ENCODE measurements at places on chromosomes 5 and 9.

GRCh38 chr9:137674307-137674975, 55.6 kb downstream of the EHMT1 start:
- no peak for DNase-seq

DNA sequence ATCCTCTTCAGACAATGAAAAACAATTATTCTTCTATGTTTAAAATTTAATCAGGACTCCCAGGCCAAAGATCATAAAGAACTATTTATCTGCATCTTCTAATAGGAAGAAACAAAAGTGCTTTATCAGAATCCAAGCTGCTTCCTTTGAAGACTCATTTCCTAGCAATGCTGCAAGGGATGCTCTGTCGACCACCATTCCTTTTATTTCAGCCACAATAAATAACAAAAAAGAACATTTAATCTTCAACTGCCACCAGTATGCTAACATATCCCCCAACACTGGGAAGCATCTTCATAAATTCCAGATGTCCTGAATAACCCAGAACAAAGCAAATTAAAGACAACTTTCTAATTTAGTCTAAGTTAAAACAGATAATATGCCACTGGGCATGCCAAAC, 68.7 kb downstream of the PKD2L2 start:
- DNase-seq = no peak

DNA sequence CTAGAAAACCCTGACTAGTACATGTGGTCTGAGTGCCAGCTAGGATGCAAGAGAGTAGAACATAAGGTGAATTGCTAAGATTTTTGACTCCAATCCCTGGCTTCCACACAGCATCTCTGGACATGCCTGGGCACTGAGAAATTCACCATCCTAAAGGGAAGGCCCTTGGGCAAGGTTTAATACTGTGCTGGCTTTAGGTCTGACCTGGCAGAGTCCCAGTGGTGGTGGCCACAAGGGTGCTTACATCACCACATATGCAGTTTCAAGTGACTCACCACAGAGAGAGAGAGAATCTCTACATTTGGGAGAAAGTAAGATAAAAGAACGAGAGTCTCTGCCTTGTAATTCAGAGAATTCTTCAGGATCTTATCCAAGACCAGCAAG, 661.6 kb upstream of the C9orf72 start:
- DNase-seq = no peak

GRCh38 chr9:133205996-133206931, 2.8 kb downstream of the OBP2B start:
- DNase-seq = no peak

- no peak for DNase-seq
These were observed 10.5 kb downstream of the MLLT3 start for GRCh38 chr9:20611691-20612287.

DNA sequence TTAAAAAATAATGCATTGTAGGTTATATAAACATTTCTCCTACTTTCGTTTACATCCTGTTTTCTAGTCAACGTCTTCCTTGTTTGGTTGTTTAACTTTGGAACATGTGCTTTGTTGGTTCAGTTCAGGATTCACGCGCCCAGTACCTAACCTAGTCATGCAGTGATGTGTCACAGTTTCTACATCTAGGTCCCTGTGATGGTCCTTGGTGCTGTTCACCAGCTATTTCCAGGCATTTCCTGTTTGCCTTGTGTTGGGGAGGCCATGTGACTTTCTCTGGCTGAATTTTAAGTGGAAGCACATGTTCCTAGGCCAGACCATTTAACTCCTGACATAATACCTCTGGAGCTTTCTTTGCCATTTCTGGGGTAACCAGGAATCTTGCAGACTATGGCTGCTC, 292.3 kb downstream of the SMARCA2 start:
- no peak for DNase-seq

DNA sequence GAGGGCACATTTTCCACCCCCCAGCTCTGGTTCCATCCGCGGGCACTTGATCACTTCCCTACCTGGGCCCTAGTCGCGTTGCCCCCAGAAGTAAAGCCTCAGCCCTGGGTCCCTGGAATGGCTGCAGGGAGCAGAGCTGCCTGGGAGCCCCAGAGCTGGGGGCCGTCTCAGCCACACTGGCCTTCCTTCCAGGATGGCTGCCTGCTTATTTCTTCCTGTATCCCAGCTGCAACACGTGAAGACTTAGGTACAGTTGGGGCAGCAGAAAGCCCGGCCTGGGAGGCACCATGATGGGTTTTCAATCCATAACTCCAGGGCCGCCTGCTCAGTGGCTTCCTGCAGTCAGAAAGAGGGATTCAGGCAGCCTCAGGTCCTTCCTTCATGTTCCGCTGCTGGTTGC, 232.3 kb downstream of the IRX2 start:
- DNase-seq = no peak

- DNase-seq = no peak
These were observed 274.0 kb downstream of the NSG2 start for GRCh38 chr5:174319551-174319950.

DNA sequence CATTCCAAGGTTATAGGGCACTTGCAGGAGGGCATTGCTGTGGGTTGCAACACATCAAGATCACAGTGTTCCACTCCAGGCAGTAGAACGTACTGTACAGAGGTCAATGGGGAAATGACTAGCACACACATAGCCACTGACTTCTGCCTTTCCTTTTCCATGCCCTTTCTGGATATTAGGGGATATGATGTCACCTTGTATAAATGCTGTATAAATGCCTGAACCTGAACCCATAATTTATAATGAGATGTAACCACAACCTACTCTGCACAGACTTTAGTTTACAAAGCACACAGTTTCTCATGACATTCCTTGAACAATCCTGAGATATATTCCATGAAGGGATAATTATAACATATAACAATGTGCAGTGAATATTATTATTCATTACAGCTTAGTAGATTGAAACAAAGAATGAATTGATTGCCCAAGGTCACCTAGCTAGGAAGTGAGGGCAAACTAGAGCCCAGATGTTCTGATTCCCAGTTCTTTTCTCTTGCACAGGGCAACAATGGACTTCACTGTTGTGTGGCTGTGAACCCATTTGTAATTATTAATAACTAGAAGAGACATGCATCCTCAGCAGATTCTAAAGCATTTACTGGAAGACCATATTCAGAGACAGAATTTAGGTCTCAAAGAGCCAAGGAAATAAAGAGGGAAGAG, 5.6 kb upstream of the ABLIM3 start:
- DNase-seq = no peak

GRCh38 chr5:33408816-33409215, 31.9 kb upstream of the TARS1 start:
- no peak for DNase-seq

GRCh38 chr9:132575005-132575609, 7.3 kb upstream of the BARHL1 start:
- DNase-seq = no peak

DNA sequence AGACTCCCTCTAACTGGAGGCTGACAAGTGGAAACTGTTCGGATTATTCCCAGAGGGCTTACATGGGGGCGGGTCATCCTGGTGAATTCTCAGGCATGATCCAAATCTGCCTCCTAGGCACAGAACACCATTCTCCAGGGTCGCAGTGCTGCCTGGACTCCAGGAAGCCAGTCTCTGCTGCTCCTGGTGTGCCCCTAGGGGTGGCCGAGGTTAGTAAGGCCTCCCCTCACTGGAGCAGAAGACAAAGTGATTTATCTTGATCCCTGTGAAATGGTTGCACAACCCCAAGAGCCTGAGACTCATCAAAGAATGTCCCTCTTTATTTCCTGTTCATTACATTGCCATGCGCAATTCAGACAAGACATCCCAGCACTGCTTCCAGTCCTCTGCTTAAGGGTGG, 17.1 kb downstream of the ADGRV1 start:
- no peak for DNase-seq

GRCh38 chr5:116930616-116931015, 356.0 kb upstream of the SEMA6A start:
- no peak for DNase-seq

DNA sequence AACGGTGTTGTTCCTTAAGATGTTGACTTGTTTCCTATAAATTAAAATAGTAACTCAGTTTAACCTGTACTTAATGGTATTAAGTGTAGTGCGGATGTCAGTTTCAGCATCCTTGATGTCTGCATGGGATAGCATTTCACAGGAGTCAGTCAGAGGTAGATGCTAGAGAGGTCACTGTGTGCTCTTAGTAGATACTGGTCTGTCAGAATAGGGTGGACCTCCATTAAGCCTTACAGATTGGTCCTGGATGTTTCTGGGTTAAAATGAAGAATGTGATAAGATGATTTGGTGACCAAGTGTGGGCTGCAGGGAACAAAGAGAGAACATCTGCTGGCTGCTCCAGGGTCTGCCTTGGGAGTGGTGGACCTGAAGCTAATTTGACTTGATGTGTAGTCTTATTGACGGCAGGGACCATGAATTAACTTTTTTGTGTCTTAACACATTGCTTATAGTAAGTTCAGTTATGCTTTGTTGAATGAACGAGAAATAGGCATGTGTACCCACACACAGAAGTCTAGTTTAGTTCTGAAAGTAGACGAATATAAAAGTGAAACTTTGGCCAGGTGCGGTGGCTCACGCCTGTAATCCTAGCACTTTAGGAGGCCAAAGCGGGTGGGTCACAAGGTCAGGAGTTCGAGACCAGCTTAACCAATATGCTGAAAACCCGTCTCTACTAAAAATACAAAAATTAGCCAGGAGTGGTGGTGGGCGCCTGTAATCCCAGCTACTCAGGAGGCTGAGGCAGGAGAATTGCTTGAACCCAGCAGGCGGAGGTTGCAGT, 12.5 kb downstream of the RAB24 start:
- DNase-seq = no peak

- no peak for DNase-seq
These were observed 171.4 kb upstream of the NFIB start for GRCh38 chr9:14485366-14485765.

DNA sequence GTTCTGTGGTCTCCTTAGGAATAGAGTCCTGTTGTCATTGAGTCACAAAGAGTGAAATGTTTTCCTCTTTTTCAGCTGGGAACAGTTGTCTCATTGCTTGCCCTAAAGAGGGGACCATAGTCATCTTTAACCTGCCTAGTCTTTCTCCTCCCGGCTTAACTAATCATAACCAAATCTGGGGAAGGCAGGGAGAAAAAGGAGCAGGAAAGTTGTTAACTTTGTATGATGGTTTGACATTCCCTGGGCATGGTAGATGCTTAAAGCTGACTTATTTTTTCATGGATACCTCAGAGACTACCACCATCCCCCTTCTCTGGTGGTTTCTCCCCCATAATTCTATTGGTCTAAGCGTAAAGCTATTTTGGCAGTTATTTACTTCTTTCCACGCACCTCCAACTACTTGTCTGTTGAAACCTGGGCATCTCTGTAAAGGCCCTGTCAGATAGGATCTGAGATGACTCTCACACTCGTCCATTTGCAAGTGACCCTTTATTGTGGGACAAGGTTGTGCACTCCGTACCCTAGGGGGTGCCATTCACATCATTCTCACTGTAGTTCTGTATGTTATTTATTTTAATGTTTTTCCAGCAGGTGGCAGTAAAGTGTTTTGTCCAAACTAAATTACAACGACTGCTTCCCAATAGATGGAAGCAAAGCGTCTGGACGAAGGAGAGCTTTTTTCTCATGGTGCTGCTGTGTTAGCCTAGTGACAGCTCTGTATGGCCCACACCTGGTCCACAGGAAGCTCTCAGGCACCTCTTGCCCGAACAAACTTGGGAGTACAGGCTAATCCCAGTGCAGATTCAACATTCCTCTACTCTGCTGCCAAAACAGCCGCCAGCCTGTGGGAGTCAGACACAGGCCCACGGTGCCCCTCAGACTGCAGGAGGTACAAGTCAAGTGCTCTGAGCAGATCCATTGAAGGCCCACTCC, 3.0 kb upstream of the FAM13B start:
- DNase-seq = peak; percentile 38

DNA sequence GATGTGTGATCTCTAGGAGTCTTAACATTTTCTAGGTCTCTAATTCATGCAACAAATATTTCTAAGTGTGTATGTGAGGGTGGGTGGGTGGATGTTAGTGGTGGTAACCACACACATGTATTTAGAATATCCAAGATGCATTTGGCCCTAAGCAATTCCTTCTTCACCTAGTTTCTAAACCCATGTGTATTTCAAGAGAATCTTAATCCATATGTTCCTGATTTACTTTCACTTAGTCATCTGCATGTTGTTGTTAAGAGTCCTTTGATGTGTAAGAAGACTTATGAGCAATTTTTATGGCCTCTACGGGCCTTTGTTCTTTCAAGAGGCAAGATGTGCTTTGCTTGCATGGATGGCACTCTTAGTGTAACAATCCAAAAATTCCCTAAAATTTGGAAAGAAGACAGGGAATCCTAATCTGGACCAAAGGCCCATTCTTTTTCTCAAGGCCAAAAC, 282.6 kb downstream of the SPATA31D1 start:
- no peak for DNase-seq

- DNase-seq = no peak
These were observed 63.6 kb upstream of the MAP3K1 start for GRCh38 chr5:56751572-56752313.

DNA sequence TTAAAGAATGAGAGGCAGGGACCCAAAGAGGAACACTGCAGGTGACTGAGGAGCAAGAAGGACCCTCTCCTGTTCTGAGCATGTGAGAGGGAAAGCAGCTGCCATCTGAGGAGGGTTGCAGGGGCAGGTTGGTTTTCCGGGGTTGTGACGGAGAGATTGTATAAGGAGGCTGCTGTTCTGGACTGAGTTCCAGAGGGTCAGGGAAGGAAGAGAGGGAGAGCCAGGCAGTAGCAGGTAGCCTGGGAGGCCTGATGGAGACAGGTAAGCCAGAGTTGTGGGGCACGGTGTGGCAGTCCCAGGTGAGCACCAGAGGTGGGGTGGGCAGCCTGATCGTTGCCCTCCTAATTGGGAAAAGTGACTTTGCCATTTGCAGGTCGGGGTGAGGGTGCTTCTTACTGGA, 9.8 kb downstream of the CCT5 start:
- no peak for DNase-seq

DNA sequence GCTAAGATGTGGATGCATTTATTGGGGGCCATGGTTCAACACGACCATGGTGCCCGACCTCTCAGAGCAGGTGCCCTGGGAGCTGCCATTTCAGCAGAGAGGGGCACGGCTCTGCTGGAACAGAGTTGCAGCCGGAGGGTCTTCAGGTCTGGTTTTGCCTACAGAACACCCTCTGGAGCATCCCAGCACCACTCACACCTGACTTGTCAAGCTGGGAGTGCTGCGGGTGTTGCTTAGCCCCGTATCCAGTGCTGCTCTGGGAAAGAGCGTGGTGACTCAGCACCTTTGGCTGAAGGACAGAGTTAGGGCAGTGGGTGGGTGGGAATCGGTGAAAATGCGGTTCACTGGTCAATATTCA, 36.5 kb upstream of the IRX4 start:
- no peak for DNase-seq

- peak; percentile 28 for DNase-seq
These were observed 26.8 kb upstream of the CSF1R start for GRCh38 chr5:150113047-150113744.

- no peak for DNase-seq
These were observed 442.6 kb downstream of the MAT2B start for GRCh38 chr5:163947848-163948666.

DNA sequence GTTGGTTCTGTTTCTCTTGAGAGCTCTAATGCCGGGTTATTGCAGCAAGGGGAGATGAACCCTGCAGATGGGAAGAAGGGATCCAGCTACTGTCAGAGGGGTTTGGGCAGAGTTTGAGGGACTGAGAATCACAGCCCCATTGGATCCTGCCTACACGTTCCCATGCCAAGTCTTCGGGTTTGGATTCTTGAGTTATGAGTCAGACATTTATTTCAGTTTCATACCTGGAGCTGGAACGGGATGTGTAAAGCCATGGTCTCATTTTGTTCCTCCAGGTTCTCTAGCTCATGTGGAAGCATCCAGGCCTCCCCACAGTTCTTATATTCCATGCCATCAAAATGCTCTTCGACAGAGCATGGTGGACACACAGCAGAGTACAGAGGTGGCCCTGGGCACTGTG, 275.4 kb upstream of the IRX4 start:
- DNase-seq = no peak

- DNase-seq = no peak
These were observed 54.6 kb downstream of the FYB1 start for GRCh38 chr5:39164529-39165402.
